ENCODE measurements at places on chromosomes 13 and 19.

DNA sequence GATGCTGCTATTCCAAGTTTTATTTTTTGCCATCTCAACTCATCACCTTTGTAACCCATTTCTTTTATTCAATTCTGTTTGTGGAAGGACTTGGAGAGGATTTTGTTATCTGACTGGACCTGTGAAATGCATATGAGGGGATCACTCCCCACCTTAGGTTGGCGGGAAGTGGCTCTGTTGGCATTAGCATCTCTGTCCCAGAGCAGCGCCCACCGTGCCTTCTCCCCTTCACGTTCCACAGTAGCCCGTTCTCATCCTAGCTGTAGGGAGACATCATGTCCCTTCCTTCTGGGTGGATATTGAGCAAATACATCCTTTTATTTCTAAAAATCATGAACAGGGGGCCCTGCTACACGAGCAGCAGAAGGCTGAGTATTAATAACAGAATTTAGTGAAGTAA is 330.4 kb downstream of the RFC3 start:
- DNase-seq: no peak

DNA sequence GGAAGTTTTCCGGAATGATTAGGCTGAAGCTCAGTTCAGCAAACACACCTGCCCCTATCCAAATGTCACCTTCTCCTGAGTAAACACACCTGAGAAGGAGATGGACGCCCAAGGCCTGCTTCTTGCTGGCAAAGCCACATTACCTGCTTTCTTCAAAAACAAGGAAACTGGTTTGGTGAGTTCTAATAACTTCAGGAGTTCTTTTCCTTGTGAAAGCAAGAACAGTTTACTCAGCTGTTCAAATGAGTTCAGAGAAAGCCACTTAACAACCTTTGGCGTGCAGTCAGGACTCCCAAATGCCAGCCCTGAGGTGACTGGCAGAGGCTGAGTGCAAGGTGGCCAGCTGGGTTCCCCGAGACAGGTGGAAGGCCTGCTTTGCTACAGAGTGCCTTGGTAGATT is 160.5 kb downstream of the STK24 start:
- DNase-seq: no peak

GRCh38 chr19:40400559-40400958 is 10.6 kb upstream of the HIPK4 start:
- no peak for DNase-seq

DNA sequence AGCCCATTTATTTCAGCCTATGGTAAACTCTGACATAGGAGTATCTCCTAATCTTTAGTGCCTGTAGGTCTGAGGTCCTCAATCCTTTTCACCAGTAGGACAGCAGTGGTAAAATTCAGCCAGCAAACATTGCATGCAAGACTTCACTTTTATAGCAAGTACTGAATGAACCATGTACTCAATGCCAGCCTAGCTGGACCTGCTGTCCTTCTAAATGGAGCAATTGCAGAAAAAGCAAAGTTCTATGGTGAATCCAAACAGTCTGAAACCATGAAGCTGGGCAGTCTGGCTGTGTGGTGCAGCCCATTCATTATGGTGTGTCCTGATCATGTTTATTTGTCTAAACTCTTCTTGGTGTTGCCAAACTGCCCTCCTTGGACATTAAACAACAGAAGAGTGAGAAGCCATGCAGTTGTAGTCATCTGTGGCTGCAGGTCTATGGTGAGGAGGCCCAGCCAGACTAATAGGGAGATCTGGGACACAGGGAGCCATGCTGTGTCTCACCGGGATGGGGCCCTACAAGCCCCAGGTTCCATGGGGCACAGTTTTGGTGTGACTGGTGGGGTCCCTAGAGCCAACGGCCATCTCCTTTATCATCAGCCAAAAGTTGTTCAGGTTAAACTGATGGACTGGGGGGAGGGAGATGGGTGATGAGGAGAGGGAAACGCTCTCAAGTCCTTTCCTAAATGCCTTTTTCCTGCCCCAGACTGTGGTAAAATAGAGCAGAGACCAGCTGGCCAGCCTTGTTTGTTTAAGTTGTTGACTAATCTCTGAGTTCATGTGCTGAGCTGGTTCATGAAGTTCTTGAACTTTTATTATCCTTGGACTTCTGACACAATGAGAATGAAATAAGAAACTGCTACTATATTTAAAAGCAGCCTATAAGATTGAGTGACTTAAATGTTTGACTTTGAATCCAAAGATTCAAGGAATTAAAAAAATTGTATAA is 20.6 kb upstream of the TNFSF11 start:
- DNase-seq: no peak

- no peak for DNase-seq
Measured at GRCh38 chr13:54347531-54347930, 1318.9 kb downstream of the OLFM4 start.

GRCh38 chr19:8403098-8403819 is 9.8 kb upstream of the MARCHF2 start:
- no peak for DNase-seq

GRCh38 chr13:32028711-32029110 is 2.9 kb upstream of the FRY start:
- no peak for DNase-seq

GRCh38 chr13:109372666-109373065 is 413.7 kb downstream of the IRS2 start:
- DNase-seq: no peak

- no peak for DNase-seq
Measured at GRCh38 chr19:24051516-24051915, 35.5 kb upstream of the ZNF254 start.

- no peak for DNase-seq
Measured at GRCh38 chr19:56637976-56638555, 4.9 kb upstream of the SMIM17 start.

- DNase-seq: no peak
Measured at GRCh38 chr13:72156760-72157159, 289.8 kb upstream of the DACH1 start.

DNA sequence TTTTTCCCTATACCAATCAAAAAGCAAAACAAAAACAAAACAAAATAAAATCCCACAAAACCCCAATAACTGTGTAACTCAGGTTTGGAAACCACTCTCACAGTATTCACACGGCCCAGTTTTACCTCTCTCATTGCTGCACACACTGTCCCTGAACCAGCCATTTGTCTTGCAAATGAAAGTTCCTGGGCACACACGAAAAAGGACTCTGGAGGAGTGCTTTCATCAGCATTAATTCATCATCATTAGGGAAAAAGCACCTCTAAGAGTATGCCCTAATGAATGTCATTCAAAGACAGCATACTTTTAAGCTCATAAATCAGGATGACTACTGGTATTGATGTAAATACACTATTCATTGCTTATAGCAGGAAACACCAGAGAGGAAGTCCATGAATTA is 306.3 kb downstream of the DNAJC15 start:
- no peak for DNase-seq

DNA sequence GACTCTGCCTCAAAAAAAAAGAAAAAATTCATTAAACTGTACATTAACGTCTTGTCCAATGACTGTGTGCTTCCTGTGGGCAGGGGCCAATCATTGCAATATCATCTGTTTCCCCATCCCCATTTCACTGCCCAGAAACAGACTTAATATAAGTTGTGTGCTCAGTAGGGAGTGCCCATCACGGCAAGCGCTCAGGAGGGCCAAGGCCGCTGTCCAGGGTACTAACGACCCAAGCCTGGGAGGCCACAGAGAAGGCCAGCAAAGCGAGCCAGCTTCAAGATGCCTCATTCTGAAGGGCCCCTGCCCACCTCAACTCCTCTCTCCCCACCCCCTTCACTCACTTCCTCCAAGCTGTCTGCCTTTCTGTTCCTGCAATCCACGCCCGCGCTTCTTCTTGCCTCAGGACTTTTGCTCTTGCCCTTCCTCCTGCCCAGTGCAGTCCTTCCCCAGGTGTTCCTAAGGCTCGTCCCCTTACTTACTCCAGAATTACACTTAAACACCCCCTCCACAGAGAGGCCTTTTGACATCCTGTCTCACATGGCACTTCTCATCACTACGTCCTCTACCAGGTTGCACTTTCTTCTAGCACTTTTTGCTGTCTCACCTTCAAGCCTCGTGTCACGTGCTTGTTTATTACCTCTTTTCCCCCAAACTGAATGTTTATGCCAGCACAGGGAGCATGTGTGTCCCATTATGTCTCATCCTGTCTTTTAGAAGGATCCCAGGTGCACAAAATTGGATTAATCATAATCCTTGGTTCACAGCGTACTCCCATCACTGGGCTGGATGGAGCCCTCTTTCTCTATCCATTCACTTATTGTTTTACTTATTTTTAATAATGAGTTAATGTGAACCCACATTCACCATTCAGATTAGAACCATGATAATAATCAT is 11.3 kb upstream of the POU2F2 start:
- DNase-seq: no peak
